ENCODE measurements at places on chromosomes 12 and 14.

DNA sequence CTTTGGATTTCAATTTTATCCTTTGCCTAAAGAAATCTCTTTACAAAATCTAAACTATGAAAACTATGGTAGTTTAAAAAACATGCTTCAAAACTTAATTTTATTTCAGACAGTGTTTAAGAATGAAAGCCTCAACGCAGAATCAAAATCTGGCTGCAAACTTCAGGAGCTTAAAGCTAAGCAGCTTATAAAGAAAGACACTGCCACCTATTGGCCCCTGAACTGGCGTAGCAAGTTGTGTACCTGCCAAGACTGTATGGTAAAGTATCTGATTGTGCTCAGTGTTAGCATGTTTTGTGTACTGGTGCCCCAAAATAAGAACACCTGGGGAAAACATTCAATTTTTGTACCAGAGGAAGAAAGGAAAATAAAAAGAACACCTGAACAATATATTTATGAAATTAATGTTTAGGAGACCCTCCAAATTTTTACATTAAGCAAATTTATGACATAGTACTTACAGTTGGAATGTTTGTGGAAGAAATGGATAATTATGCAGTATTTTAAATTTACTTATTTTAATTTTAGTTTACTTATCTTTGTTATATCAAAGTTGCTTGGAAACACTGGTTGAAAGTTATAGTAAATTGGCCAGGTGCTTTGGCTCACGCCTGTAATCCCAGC is 12.2 kb downstream of the UBR7 start:
- DNase-seq, result no peak

DNA sequence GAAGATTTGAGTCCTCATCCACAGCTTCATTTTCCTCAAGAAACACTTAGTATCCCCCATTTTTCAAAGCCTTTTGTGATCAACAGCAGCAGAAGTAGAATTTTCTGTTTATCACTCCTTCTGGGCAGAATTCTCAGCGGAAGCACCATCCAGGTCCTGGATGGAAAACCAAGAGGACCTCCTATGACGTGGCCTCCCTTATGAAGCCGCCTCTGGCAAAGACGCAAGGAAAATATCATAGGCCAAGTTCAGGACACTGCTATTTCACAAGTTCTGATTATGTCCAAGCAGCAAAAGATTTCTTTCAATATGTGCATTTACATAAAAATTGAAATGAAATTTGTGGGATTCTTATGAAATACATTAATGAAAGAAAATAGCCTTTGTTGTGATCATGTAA is 315.0 kb downstream of the SEC23A start:
- no peak for DNase-seq

DNA sequence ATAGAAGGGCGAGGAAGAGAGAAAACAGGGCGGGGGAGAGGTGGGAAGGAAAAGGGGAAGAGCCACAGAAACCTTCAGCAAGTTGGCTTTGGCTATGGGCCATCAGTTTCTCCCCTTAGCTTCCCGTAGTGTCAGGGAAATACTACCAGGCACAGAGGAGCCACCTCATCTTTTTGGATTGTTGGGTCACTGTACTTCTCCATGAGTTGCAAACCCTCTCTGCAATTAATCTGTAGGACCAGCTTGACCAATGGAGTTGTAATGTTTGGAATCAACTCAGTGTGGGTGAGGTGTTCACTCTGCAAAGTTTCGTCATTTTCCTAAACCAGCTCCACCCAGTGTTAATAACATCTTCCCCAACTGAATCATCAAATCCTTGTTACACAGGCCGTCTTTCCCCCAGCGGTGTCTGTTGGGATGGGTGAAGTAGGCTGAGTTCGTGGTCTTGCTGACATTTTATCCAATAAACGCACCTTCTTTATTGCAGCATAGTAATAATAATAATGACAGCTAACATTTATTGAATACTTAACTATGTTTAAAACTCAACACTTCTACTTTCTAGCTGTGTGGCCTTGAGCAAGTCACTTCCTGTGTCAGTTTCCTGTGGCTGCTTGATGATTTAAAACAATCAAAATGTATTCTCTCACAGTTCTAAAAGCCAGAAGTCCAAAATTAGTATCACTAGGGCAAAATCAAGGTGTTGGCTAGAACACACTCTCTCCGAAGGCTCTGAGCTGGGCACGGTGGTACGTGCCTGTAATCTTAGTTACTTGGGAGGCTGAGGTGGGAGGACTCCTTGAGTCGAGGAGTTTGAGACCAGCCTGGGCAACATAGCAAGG is 8.1 kb upstream of the GLTP start:
- DNase-seq, result no peak

GRCh38 chr12:26786865-26787514 is 46.0 kb downstream of the ITPR2 start:
- no peak for DNase-seq

Data from glutamatergic neuron (in vitro differentiated cells).